Pulmonary artery endothelial cell (primary cell): ENCODE measurements at places on chromosomes 11 and 22. TPM values are rescaled to one million over a fixed set of nuclear protein-coding genes. Genes with fewer than 3 reads are reported as not detected.

GRCh38 chr11:61004761-61005181 is 33.3 kb downstream of the CD6 start:
- no peak for DNase-seq

DNA sequence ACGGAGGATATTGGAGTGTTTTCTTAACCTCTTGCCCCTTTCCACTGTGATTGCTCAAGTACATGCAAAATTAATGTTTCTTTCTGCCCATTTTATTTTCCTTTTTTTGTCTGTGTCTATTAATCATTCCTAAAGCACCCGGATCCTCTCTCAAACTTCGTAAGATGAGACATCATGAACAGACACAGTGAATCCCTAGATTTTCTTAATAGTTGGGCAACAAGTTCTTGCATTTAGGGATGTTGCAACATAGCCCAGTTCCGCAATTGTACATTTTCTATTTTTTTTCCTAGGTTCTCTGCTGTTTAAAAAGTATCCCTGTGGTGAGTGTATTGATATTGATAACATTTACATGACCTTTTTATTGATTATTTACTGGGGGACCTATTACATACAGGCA is 2.9 kb downstream of the FAM111A start:
- no peak for DNase-seq

DNA sequence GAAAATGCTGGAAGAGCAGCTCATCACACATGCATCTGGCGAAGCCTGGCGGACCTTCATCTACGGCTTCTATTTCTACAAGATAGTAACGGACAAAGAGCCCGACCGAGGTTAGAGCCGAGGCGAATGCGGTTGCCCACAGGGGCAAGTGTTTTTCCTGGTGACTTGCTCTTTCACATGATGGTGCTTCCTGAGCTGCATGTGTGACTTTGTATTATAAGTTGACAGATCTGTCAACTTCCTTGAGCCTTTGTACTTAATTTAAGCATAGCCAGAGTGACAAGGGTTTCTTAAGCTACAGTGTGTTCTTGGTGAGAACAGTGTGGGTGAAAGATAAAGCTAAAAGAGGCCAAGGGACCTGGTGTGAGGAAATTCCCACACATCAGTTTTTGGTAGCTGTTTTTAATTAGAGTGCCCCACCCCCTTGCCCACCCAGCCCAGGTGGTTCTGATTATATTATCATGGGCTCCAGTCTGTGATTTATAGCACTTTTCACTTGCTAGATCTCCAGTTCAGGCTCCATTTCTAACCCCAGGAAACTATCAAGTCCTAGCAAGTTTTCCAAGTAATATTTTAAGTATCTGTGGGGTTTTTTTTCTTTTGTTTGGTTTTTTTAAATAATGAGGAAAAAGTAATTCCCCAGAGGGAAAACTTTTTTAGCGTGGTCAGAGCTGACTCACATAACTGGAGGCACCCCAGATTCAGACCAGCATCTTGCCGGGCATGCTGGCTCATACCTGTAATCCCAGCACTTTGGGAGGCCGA is 68.0 kb upstream of the YWHAH start:
- no peak for DNase-seq

GRCh38 chr11:65308281-65308891 is 6.3 kb upstream of the CDC42EP2 start:
- no peak for DNase-seq

Gene SLC29A2
- total RNA-seq = 0.33 and 0.85 TPM in 2 replicates
